ENCODE measurements at places on chromosomes 6 and 20.

DNA sequence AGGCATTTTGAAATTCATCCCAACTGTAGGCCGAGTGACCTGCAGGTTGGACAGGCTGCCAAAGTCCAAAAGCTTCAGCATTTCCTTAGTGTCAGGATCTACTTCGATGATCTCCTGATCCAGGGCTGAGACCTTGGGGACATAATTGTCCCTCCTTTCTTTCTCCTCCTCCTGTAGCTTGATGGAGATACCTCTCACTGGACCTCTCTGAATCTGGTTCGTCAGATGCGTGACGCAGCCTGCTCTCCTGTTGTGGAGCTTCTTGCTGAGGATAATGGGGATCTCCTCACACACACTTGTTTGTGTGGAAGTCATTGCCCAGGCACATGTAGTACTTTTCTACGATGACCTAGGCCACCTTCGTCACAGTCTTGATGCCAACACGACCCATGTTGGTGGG lies 1.5 kb upstream of the MAS1L start:
- no peak for DNase-seq

DNA sequence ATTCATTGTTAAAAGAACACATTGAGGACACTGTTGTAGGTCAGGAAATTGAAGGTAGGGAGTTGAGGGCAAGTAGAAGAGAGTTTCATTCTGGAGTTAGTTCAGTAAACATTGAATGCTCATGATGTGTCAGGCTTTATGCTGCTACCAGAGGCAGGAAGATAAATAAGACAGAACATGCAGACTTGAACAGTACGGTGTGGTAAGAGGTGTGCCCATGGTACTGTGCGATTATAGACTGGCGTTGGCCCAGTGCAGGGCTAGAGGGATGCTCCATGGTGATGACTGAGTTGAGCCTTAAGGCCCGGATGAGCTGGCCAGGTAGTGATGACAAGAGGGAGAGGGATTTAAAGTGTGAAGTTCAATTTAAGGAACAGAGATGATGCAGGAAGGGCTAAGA lies 50.8 kb downstream of the CARMIL1 start:
- no peak for DNase-seq

GRCh38 chr6:84615987-84616386 lies 148.4 kb downstream of the TBX18 start:
- no peak for DNase-seq

DNA sequence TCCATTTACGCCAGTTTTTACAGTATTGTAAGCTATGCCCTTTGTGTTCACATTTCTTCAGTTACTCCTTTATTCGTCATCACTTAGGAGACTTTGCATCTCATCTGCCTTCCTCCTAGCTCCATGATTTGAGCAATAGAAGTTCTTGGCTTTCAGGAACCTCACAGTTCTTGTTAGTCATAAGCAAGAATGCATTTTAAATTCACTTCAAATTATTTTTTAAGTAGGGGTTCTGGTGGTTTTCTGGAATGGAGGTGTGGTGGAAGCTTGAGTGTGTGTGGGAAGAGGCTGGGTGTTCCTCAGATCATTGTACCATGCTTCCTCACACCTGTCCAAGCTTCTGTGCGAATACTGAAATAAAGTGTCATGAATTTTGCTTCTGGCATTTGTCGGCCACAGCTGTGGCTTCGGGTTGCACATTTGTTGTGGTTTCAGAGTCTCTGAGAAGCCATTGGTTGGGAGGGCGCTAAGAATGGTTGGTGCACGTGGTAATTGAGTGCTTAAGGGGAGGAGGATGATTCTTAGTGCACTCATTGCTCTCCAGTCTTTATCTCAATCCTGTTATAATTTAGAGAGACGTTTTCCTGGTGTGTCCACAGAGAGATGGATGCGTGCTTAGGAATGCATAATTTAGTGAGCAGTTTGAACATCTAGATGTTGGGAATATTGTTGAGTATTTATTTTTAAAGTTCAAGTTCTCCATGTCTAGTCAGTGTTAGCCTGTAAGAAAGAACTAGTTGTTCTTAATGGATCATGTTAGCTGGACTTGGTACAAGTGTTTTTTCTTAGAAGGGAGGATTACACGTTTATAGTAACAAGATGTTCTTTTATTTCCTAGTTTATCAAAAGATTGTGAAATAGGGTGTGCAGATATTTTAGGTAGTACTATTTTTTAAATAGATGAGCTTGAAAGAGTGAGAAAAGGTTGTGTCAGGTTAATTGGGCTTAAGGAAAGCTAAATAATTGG lies 31.9 kb downstream of the FOXO3 start:
- DNase-seq: no peak

DNA sequence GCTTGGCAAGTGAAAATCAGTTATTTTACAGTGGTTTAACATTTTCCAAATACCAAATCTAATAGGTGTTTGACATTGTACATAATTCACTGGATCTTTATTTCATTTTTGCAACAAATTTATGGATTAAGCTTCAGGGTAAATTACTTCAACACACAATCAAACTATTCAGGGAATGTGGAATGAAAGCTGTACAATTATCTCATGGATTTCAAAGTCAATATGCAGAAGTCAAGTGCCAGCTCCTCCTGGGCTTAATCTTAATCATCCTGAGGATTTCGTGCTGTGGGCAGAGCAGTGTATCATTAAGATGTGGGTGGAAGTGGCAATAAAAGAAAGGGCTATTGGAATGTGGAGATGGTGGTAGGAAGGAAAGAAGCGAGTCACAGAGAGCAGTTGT lies 548.8 kb downstream of the COL12A1 start:
- DNase-seq: no peak

DNA sequence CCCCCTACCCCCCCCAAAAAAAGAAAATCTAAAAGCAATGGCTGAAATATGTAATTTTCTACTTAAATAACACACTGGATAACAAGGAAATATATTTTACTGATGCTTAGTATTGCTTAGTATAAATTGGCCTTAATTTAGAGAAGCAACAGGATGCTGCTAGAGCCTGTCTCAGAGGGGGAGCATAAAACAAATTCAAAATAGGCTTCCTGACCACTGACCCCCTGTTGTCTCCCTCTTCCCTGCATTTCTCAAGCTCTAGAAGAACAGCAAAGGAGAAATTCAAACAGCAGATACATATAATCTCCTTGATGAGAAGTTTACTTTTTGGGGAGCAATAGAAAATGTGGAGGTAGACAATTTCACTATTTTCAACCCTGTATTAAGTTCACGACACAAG lies 631.1 kb upstream of the GJE1 start:
- no peak for DNase-seq

GRCh38 chr6:24064106-24064505 lies 61.9 kb upstream of the NRSN1 start:
- no peak for DNase-seq

- DNase-seq: no peak
These were observed 142.8 kb upstream of the PHACTR3 start for GRCh38 chr20:59461526-59461925.

DNA sequence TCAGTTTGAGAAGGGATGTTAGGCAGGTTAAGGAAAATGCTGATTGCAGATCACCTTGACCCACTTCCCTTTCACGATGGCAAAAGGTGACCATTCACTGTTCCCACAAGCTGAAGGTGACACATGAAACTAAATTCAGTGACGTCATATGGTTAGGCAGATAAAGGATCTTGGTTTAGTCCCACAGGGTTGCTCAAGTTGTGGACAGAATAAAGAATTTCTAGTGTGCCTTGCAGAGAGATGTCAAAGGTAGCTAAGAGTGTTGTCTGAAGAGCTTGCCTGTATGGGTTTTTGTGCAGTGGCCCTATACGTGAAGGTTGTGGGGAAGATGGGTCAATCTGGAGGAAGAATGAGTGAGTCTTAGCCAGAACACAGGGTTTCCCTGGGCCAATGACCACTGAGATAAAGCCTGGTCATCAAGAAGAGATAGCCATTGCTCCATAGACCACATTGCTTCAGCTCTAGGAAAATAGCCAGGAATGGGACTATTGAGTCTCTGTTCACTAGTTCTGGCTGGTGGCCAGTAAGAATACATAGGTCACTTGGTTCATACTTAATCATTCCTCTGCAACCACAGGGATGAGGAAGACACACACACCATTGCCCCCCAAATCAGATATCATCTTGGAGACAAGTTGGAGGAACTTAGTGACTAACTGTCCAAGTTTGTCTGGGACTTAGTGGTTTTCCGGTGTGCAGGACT lies 148.5 kb upstream of the ATXN1 start:
- no peak for DNase-seq

GRCh38 chr20:62739067-62739466 lies 30.4 kb downstream of the NTSR1 start:
- DNase-seq: no peak

DNA sequence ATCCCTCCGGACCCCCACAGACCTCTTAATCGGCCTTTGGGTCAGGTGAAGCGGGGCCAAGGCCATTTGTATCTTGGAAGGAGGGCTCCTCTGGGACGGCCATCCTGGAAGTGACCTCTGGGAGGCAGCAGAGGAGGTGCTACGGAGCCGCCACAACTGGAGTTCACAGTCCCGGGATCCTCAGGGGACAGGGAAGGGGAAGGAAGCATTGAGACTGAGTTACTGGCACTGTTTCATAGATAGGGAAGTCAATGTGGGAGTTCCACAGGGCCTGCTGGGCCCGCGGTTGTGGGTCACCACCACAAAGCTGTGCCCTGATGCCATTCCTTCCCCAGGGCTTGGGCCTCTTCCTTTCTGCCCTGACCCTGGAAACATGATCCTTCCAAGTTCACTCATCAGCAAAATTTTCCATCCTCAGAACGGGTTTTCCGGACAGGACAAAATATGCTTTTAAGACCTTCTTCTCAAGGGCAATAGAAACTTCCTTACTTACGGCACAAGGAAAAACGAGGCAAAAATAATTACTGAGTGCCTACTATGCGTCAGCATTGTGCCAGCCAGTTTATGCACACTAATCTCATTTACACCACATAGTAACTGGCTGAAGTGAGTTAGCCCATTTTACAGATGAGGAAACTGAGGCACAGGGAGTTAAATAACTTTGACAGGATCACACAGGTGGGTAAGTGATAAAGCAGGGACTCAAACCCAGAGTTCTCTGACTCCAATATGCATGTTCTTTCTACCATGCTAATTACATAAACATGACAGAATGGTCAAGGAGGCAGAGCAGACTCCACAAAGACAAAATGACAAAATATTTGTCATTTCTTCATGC lies 143.8 kb downstream of the UNC5CL start:
- no peak for DNase-seq

- no peak for DNase-seq
These were observed 53.6 kb upstream of the FRMD1 start for GRCh38 chr6:168132531-168133167.

DNA sequence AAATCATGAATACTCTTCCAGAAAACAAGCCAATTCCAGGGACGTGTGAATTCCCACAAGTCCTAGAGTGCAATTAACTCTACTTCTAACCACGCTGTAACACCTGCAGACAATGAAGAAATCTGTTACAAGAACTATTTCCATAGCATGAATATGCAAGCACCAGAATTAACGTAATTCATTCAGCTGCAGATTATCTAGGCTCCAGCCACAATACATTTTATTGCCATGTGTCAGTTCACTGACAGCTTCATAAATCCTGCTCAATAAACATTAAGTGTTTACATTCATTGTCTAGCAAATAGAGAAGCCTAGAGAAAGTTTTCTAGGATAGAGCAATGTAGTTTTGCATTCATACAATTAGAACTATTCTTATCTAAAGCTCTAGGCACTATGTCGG lies 1348.5 kb downstream of the GRIK2 start:
- no peak for DNase-seq

DNA sequence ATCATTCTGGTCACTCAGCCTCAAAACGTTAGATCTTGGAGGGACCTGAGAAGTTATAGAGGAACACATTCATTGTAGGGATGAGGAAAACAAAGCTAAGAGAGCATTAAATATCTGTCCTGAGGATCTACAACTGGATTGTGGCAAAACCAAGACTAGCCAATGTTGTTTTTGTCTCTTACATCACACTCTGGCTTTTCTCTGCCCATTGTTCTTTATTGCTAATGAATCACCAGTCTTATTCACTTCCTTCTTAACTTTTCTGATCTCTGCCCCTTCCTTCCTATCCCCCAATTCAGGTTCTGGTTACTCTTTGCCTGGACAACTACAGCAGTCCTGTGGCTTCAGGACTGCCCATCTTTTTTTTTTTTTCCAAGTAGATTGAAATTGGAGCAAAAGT lies 57.0 kb upstream of the PREP start:
- no peak for DNase-seq

DNA sequence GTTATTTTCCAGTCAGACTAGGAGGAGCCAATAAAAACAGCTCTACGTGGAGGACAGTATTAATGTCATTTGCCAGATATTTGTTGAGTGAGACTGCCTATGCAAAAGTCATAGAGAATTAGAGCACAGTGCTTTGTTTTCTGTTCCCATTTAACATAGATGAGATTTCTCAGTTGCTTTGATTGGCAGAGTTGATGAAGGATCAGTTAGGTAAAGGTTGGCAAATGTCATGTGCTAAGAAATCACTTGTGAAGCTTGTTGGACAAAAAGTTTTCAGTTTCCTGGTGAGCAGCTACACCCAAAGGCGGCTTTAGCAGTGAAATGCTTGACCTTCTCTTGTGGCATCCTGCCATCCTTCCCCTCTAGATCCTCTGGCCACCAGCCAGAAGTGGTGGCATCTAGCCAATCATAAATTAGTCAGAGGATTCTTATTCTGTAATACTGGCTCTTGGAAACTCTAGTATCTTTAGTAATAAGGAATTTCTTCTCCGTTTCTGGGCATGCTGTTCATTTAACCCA lies 37.0 kb downstream of the BCKDHB start:
- DNase-seq: no peak

DNA sequence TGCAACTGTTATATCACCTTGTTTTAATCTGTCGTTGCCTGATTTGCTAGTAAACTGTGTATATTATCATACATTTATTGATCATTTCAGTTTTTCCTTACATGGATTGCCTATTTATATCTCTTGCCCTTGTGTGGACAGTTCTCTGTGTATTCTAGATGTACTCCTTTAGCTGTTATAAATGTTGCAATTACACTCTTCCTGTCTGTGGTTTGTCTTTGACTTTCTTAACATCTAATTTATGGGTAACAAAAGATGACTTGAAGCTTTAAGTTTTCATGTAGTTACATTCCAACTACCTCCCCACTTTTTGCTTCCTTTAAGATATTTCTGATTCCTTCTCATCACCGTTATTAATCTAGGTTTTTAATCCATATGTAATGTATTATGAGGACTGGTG lies 22.6 kb downstream of the PLCB1 start:
- no peak for DNase-seq

DNA sequence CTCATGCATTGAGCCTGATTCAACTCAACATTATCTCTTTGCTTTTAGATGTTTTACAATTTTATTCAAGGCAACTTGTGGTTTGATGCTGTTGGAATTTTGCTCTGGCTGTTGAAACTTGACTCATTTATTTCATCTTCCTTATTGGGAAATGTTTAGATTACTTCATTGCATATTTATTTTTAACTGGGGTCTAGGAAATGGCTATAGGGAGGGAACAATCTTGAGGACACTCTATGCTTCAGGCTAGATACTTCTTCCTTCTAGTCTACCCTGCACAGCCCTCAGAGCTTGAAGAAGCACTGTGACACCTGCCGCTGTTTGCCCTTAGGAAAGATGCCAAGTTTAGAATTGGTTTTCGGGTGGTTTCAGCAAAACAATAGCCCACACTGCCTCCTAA lies 183.4 kb downstream of the ADGRG6 start:
- DNase-seq: no peak

- DNase-seq: no peak
These were observed 1.2 kb downstream of the IRF4 start for GRCh38 chr6:392441-393390.

GRCh38 chr6:328924-329323 lies 36.6 kb downstream of the DUSP22 start:
- no peak for DNase-seq
